ENCODE measurements at places on chromosomes 7 and 10. TPM values are rescaled to one million over a fixed set of nuclear protein-coding genes. Genes with fewer than 3 reads are reported as not detected.

DNA sequence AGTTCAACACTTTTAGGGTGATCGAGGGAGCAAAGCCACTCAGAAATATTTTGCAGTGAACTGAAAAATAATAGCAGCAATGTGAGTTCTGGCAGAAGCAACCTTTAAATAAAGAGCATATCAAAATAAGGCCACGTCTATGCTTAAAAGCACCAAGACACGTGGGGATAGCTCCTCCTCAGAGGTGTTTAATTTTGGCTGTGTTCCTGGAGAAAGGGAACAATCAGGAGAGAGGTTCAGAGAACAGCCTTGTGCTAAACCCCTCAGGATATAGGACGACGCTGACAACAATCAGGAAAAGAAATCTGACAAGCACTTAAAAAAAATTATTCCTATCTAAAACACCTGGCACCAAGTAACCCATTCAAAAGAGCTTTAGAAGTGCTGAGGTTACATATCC, 471.9 kb upstream of the CELF2 start:
- no peak for DNase-seq

- DNase-seq = no peak
Measured at GRCh38 chr10:95168694-95169093, 25.3 kb upstream of the ACSM6 start.

DNA sequence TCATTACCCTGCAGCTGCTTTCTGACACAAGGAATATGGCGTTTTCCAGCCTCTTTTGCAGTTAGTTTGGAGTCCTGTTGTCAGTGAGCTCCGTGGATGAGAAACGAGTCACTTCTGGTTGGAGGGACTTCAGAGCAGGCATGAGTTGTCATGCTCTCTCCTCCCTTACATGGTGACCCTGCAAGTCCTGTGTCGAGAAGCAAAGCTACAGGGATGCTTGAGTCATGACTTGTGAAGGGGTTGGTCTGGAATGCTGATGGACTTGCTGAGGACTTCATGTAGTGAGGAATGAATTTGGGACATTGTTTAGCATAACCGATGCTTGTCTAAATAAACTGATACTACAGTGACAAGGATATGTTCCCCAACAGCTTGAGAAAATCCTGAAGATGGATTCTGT, 108.8 kb downstream of the ADCYAP1R1 start:
- DNase-seq = no peak

- peak; percentile 50 for DNase-seq
Measured at GRCh38 chr7:128121711-128122530, 90.7 kb upstream of the LRRC4 start.

The CDNF gene
- 3.6 TPM for polyA plus RNA-seq

Data from left kidney (tissue), 8 donors.